ENCODE measurements at places on chromosomes 7 and 10. TPM values are rescaled to one million over a fixed set of nuclear protein-coding genes. Genes with fewer than 3 reads are reported as not detected.

Gene SHTN1
- 54.1 TPM for total RNA-seq

DNA sequence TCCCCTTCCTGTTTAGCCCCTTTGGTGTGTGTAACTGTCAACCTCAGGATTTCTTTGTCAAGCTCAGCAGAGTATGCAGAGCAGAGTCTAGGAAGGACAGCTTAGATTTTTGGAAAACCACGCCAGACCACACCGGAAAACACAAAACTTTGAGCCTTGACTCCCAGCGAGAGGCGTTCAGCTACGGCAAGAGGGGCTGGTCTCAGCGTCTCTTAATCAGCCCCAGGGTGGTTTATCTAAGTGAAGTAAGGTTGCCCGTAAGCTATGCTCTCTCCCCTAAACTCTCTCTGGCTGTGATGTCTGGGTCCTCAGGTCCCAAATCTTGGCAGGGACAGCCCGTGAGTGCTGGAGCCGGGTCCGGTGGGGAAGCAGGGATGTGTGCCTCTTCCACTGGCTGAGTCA lies 230.9 kb downstream of the KLF6 start:
- no peak for DNase-seq

GRCh38 chr10:99451981-99452380 lies 21.6 kb upstream of the GOT1 start:
- no peak for DNase-seq

GRCh38 chr7:138738551-138739335 lies 37.6 kb upstream of the SVOPL start:
- DNase-seq = peak; percentile 76

DNA sequence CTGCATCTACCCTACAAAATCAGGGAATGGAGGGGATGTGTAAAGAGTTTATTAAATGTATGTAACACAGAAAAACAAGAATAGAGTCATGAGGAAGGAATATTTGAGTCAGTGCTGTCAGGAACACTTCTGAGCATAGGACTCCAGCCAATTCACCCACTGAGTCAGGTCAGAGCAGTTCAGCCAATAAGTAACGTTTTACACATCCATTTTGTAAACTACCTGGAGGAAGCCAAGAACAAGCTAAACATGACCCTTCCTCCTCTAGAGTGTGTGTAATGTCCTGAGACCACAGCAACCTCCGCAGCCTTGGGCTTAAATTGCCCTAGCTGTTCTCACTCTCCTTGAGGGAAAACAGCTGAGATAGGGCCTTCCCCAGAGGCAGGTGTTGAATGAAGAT lies 691.5 kb upstream of the LRRN3 start:
- DNase-seq = no peak

DNA sequence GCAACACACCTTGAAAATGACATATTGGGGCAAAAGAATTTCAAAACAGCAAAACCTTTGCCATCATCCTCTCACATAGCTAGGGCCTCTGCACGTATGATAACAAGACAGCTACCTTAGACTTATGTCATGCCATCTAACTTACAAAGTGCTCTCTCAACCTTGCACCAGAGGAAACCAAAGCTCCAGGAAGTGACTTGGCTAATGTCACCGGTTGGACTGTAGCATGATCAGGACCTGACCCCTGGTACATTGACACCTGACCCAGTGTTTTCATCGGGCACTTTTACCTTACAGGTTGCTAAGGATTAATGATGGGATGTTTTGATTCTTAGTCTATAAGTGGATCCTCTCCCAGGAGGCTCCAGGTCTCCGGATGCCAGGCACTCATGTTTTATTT lies 529.8 kb upstream of the GALNT17 start:
- no peak for DNase-seq

- no peak for DNase-seq
Observed at GRCh38 chr7:119925581-119926289, 347.2 kb upstream of the KCND2 start.

Gene UFSP1
- 2.5 TPM for total RNA-seq

Gene MBL2
- not detected for total RNA-seq

Gene FOXL3
- total RNA-seq = not detected

GRCh38 chr7:148987751-148988512 lies 40.4 kb downstream of the PDIA4 start:
- DNase-seq = no peak

DNA sequence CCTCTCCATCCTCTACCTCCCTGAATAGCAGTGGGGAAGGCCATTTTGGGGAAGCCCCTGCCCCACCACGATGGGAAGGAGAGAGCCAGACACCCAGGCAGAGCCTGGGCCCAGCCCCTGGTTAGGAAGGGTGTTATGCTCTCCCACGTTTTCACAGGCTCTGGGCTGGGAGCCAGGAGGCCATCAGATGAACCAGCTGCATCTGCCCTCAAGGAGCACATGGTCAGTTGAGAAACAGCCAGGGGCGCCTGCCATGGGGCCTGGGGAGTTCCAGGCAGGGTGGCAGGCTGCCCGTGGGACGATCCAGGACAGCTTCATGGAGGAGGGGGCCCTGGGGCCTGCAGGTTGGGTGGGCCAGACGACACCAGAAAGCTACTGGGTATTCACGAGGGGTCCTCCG lies 47.5 kb downstream of the CAMK2B start:
- no peak for DNase-seq

GRCh38 chr10:97261183-97261582 lies 31.3 kb downstream of the ARHGAP19 start:
- no peak for DNase-seq

Gene PAXIP1
- total RNA-seq = 10.3 TPM

DNA sequence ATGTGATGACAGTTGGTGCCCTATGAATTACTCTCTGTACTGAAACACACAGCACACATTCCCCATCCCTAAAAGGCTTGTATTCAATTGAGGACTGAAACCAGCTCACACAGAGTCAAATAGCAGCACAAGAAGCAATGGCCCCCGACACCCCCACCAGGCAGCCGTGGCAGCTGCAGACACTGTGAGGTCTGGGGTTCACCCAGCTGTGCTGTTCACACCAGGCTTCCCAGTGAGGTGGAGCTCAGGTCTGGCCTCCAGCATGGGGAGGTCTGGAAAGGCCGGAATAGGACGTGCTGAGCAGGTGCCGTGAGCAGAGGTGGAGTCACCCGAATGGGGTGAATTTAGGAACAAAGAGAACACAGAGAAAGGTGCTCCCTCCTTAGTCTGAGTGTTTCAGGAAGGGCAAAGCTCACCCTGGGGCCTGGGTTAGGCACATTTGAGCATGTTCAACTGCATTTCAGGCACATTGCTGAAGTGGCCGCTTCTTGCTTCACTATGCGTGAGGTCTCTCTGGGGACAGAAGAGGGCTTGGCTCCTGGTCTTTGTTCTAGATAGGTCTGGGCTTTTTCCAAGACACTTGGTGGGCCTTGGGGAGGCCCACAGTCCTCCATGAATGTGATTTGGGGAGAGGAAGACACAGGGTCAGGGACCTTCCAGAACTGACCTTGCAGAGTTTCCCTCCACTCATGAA lies 41.1 kb downstream of the C10orf120 start:
- DNase-seq = no peak

DNA sequence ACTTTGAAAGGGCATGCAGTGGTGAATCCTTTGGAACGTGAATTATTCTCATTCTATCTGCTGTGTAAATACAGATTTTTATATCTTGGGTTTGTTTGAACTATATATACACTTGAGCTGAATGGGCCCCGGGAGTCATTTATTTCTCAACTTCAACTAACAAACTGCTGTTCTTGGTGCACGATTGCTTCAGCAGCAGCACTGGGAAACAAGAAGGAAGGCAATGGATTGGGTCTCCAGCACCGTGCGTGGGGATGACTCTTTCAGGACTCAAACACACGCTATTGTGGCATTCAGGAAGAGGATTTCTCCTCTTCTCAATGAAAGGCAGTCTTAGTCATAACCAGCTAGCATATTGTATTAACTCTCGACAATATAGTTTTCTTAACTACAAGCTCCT lies 226.0 kb upstream of the NFE2L3 start:
- no peak for DNase-seq

Gene EVX1
- total RNA-seq = not detected
